ENCODE measurements at places on chromosomes 2 and 18.

- no peak for DNase-seq
Observed at GRCh38 chr2:30636311-30636710, 170.9 kb downstream of the CAPN13 start.

DNA sequence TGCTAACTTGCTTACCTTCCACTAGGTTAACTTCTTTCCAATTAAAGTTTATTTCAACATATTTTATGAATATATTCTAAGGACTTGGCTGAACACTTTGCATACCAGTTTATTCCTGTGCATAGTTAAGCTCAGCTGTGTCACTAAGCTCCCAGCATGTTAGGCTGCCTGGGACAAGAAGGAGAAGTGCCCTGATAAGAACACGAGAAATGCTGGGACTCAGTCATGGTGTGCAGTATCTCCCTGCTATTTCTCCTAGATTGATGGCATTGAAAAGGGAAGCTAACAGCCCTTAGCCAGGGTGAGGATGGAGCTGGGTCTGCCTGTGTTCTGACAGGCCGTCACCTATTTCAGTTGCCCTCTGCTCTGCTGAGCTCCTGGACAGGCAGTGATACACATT, 164.3 kb downstream of the TRABD2A start:
- DNase-seq = no peak

DNA sequence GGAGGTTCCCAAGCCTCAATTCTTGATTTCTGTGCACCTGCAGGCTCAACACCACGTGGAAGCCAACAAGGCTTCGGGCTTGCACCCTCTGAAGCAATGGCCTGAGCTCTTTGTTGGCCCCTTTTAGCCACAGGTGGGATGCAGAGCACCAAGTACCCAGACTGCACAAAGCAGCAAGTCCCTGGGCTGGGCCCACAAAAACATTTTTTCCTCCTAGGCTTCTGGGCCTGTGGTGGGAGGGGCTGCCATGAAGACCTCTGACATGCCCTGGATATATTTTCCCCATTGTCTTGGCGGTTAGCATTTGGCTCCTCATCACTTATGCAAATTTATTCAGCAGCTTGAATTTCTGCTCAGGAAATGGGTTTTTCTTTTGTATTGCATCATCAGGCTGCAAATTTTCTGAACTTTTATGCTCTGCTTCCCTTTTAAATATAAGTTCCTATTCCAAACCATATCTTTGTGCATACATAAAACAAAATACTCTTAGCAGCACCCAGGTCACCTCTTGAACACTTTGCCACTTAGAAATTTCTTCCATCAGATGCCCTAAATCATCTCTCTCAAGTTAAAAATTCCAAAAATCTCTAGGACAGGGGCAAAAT, 9.0 kb upstream of the MATN3 start:
- no peak for DNase-seq

DNA sequence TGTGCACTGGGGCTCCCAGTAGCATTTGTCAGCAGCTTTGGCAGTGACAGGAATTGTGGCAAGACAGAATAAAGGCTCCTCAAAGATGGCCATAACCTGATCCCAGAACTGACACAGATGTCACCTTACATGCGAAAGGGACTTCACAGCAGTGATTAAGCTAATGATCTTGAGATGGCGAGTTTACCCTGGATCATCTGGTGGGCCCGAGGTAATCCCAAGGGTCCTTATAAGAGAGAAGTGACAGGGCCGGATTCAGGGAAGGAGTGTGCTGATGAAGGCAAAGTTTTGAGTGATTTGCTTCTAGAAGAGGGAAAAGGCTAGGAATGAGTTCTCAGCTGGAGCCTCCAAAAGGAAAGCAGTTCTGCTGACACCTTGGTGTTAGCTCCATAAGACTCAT, 333.9 kb downstream of the LPIN1 start:
- DNase-seq = no peak

- no peak for DNase-seq
Observed at GRCh38 chr2:212845941-212846340, 305.5 kb downstream of the IKZF2 start.

- no peak for DNase-seq
Observed at GRCh38 chr18:48826806-48827205, 124.0 kb downstream of the SMAD7 start.

GRCh38 chr2:238369591-238370040, 49.3 kb downstream of the TRAF3IP1 start:
- no peak for DNase-seq

DNA sequence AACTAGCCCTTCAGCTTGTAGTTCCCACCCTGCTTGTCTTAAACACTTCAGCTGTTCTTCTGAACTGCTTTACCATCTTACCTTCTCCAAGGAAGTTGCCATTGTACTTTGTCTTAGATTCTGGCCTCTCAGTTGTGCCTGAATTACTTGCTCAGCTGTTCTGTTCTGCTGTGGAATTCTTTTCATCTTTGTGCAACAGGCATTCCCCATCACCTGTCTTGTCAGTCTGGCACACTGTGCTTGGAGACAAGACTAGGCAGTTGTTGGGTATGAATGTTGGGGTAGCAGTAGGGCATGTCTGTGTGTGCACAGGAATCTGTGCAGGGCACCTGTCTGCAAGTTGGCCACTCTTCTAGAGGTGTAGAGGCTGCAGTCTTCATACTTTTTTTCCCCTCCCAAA, 38.7 kb downstream of the PHLPP1 start:
- no peak for DNase-seq

DNA sequence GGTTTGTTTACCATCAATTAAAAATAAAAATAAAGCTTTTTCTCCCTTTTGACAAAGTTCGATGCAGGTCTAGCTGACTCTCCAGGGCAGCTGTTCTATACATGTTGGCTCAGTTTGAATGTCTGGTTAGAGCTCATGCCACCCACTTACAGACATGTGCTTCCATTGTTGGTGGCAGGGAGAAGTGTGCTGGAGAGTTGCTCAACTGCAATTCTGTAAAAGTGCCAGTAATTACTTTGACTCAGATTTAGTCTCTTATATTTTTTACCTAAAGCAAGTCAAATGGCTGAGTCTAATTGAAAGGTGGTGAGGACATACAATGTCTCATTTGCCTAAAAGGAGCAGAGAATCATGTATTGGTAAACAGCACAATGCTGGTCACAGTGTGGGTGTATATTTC, 609.1 kb upstream of the SYT4 start:
- no peak for DNase-seq

DNA sequence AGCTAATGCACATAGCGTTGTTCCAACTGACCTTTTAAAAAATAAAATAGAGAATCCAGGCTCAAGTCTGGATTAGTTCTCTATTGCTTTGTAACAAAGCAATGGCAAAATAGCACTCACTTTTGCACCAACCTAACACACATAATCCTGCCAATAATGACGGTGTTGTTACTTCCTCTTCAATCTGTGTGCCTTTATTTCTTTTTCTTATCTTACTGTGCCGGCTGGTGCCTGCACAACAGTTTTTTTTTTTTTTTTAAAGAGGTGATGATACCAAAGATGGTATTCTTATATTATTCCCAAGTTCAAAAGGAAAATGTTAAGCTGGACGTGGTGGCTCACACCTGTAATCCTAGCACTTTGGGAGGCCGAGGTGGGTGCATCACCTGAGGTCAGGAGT, 3.4 kb downstream of the PLB1 start:
- no peak for DNase-seq

GRCh38 chr18:24491927-24492834, 31.7 kb downstream of the HRH4 start:
- no peak for DNase-seq

DNA sequence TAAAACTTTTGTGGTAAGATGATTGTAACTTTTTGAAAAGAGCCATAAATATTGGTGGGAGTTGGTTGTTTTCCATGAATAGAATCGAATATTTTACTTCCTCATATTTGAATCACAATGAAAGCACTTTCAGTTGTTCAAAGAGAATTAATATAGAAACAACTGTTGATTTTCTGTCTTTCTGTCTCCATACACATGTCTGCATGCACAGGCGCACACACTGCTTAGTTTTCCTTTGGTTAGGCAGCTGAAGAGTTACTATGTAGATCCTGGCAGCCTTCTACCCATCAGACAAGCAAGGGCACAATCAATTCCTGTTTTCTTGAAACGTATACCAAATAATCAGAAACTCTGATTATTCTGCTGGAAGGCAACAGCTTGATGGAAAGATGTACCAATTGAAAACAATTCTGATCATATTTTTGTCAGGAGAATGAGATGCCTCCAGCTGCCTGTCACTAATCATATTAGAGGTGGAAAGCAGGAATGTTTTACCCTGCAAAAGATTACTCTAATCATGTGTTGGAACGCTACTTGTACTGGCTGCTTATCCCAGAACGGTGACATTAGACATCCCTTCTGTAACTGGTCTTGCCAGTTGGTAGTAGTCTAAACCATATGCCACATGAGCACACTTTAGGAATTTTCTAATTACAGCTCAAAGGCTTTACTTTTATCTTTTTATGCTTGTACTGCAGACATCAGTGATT, 24.0 kb downstream of the SPATS2L start:
- DNase-seq = no peak

GRCh38 chr18:79678665-79679551, 695 bp upstream of the CTDP1 start:
- peak; percentile 75 for DNase-seq

- DNase-seq = no peak
Observed at GRCh38 chr2:207515671-207516070, 14.1 kb upstream of the CREB1 start.

GRCh38 chr2:30147715-30148610, 1.2 kb downstream of the YPEL5 start:
- DNase-seq = no peak

GRCh38 chr2:230589025-230589424, 123.6 kb upstream of the CAB39 start:
- DNase-seq = no peak

DNA sequence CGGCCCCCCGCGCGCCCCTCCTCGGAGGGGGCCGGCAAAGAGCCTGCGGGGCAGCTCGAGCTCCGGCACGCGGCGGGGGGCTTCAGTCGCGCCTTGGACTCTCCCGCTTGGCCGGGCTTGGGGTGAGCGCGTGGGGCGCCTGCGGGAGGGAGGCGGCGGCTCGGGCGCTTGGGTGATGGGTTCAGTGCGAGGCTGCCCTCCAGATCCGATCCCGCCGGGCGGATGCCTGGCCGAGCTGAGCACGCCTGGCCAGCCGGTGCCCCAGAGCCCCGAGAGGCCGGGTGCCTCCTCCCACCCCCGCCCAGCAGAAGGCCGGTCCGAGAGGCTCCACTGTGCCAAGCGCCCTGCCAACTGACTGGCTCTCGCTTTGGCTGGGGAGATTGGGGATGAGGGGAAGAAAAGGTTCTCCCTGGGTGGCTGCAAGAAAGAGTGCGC, 273 bp upstream of the NXPH2 start:
- no peak for DNase-seq

DNA sequence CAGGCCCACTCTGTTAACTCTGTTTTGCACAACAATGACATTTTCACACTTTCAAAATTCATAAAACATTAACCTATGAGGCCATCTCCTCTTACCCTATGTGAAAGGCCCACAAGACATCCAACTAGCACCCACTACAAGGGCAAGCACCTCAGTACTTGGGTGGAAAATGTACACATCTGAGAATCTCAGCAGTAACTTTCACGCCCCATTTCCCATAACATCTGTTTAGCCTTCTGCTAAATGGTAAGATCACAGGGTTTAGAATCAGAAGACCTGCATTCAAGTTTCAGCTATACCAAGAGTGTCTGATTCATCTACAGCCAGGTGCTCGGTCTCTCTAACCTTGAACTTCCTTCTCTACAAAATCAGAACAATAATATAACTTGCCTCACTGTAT, 89.2 kb downstream of the SP100 start:
- no peak for DNase-seq

DNA sequence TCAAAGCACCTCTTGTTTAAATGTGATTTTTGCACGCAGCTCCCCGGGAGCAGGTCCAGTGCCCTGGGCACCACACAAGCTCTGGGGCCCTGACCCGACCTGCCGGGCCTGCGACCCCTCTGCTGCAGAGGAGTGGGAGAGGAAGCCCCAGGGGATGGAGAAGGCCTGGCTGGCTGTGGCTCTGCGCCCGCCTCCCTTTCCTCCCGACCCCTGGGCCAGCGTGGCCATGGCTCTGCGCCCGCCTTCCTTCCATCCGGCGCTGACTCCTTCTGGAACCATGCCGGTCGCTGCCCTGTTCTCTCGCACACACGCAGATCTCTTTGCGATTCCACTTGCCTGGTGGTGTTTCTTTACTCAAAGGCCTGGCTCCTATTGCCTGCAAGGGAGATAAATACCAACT, 166.5 kb upstream of the SALL3 start:
- no peak for DNase-seq

- no peak for DNase-seq
Observed at GRCh38 chr18:35775887-35776286, 194.3 kb downstream of the GALNT1 start.

DNA sequence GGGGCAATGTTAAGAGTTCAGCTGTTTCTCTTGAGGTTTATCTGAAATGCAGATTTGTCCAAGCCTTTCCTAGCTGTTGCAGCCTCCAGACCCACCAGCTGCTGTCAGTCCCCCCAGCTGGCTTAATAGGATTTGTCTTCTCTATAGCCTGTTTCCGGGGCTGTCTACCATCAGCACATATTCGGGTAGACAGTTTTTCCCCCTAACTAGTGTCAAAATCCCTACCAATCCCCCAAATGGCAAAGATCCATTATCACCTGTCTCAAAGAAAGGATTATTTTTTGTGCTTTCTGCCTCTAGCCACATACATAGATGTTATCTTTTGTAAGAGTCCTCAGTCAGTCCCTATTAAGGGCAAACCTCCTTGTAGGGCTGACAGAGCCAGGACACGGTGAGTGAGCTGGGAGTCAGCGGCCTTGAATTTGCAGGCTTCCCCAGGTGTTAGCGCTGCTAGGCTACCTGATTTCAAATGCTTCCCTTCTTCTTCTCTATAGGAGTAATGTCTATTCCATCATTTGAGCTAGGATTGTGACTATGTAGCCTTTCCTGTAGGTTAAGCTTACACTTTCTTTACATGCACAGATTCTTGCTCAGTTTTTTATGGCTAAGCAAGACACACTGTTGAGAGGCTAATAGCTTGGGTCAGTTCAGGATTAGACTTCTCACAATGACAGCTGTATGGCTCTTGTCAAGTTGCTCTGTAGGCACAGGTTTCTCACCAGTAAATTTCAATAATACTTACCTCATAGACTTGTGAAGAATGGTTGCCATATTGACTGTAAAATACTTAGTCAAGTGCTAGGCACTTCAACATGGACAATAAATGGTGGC, 171.1 kb upstream of the UNC80 start:
- DNase-seq = no peak

GRCh38 chr2:181554061-181554830, 97.1 kb downstream of the ITGA4 start:
- no peak for DNase-seq

DNA sequence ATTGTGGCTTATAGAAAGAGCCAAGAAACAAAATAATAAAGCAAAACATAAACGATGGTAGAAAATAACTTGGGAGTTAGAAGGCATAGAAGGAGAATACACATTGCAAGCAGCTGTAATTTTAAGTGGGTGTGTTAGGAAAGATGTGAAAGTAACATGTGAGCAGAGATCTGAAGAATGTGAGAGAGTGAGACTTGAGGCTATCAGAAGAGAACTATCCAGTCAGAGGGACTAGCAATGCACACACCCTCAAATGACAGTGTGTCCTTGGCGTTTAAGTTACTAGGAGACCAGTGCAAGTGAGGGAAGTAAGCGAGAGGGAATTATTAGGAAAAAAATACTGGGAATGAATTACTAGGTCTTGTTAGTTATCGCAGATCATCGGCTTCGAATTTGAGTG, 304.9 kb downstream of the DSEL start:
- no peak for DNase-seq

- no peak for DNase-seq
Observed at GRCh38 chr2:40332191-40332826, 119.6 kb downstream of the SLC8A1 start.

GRCh38 chr2:166167449-166167848, 39.6 kb upstream of the SCN1A start:
- DNase-seq = no peak

Measured in cortex of kidney (tissue), 1 donor.